ENCODE measurements at places on chromosomes 1 and 21. TPM values are rescaled to one million over a fixed set of nuclear protein-coding genes. Genes with fewer than 3 reads are reported as not detected.

GRCh38 chr1:210144736-210145135 is 87.9 kb upstream of the SERTAD4 start:
- no peak for DNase-seq

DNA sequence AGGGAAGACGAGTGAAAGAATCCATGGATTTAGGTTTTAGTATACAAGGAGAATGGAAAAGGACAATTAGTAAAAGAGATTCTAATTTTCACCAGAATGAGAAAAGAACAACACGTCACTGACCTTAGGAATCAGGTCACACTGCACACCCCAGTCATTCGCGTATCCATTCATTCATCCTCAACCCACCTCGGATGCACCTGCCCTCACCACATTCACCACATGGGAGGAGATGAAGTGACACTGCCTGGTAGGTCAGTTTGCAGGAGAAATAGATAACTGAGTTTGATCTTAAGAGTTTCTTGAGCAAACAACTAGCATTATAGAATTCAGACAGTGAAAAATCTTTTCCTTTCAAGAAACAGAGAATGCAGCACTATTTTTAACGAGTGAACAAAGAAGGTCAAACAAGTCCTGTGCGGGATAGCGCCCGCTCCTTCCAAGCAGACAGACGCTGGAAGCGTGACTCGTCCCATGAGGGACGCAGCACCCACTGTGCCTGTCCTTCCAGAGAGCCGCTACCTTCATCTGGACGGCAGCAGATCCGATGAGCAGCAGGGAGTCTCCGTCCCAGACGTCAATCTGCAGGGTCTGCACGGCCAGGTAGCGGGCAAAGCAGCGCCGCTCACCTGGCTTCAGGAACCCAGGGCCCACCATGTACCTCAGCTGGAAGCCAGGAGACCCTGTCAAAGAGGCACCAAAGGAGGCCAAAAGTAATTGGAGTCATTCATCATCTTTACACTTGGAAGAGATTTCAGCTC is 101.7 kb downstream of the NPHP4 start:
- no peak for DNase-seq

DNA sequence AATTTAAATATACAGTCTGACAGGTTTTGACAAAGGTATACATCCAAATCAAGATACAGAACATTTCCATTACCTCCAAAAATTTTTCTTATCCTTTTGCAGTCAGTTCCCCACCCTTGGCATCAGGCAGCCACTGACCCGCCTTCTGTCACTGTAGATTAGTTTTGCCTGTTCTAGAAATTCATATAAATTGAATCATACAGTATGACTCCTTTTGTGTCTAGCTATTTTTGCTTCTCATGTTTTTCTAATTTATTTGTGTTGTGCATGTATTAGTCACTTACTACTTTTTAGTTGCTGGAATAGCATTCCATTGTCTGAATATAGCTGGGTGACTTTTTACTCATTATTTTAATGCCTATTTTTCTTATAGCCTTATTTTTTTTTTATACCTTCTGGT is 3.8 kb downstream of the UTP25 start:
- DNase-seq, result no peak

DNA sequence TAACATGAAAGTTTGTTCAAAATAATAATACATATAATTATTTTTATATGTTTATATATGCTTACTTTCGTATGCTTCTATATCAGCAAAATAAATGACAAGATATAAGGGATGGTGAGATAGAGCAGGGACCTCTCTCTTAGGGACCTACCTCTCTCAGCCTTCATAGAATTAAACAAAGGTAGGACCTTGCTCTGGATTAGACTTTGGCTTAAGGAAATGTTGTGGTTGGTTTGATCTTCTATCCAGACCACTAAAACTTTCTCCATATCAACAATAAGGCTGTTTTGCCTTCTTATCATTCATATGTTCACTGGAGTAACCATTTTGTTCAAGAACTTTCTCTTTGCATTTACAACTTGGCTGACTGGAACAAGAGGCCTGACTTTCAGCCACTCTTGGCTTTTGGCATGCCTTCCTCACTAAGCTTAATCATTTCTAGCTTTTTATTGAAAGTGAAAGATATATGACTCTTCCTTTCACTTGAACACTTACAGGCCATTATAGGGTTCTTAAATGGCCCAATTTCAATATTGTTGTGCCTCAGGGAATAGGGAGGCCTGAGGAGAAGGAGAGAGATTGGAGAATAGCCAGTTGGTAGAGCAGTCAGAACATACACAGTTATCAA is 14.4 kb downstream of the FRRS1 start:
- DNase-seq, result no peak

Gene OR2W3
- total RNA-seq, result not detected

Gene STK40
- 84.4 TPM for total RNA-seq

GRCh38 chr1:15035236-15035635 is 118.3 kb upstream of the TMEM51 start:
- no peak for DNase-seq

GRCh38 chr21:39004634-39005501 is 178.4 kb downstream of the PSMG1 start:
- DNase-seq, result peak; percentile 67

GRCh38 chr1:150575072-150575489 is 4.3 kb downstream of the MCL1 start:
- DNase-seq, result peak; percentile 51

GRCh38 chr1:212218911-212219310 is 66.3 kb upstream of the PPP2R5A start:
- no peak for DNase-seq

DNA sequence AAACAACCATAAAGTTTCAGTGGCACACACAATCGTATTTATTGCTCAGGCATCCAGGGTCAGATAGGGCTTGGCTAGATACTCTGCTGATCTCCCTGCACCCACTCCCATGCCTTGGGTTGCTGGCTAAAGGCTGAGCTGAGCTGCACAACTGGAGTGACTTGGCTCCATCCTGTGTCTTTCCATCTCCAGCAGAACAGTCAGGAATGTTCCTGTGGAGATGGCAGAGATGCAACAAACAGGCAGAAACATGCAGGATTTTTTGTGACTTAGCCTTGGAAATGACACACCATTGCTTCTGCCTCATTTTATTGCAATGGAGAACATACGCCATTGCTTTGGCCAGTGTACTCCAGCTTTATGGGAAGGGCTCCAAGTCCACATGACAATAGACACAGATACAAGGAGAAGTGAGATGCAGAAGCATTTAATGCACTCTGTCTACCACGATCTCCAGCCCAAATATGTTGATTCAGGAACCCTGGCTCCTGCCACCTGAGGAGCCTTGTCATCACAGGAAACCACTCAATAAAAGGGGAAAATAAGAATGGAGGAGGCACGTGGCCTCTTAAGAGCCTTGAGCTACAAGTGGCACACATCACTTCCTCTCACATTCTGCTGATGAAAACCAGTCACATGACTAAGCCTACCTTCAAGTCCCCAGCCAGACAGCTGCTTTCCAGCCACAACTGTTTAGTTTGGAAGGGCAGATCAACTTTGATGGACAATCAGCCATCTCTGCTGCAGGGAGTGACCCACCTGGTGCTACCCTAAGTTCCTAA is 10.1 kb upstream of the GUCA2B start:
- DNase-seq, result no peak

Gene MYOM3
- 332 TPM for total RNA-seq

DNA sequence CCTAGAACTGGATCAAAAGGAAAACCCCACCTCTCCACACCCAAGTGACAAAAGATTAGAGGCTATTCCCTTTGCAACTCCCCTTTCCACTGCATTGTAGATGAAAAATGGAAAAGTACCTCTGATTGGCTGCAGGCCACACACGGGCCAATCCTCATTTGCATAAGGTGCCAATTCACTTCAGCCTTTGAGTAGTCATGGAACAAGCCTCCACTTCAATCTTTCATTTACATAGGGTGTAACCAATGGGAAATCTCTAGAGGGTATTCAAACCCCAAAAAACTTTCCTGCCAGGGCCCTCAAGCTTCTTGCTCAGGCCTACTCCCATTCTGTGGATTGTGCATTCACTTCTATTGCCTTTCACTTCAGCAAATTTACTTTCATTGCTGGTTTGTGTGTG is 122.3 kb upstream of the KCND3 start:
- DNase-seq, result no peak

- no peak for DNase-seq
Observed at GRCh38 chr1:5519366-5520135, 472.7 kb downstream of the NPHP4 start.

GRCh38 chr1:91564888-91565701 is 64.4 kb downstream of the CDC7 start:
- no peak for DNase-seq

Gene HRNR
- total RNA-seq, result not detected

GRCh38 chr1:19000065-19000464 is 43.6 kb upstream of the IFFO2 start:
- DNase-seq, result no peak

- no peak for DNase-seq
Observed at GRCh38 chr1:6310116-6310848, 49.4 kb upstream of the GPR153 start.

Gene MYBPH
- 106 TPM for total RNA-seq

Gene SDE2
- 17.4 TPM for total RNA-seq

Gene NUF2
- total RNA-seq, result 0.37 TPM

- DNase-seq, result peak; percentile 71
Observed at GRCh38 chr1:155051777-155052398, 772 bp downstream of the ADAM15 start.

DNA sequence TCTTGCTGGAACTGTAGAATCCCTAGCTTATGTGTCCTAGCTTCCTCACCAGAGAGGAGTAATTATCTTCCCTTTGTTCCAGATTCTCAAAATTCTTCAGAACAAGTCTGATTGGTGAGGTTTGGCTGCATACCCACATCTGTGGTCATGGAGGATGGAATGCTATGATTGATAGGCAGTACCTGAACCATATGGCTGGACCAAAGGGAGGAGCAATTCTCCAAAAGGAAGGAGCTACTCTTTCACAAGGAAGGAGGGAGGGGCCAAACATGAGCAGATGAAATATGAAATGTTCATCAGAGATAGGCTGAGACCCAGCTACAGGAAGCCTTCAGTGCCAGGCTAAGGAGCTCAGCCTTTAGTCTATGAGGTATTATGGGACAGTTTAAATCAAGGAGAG is 5.0 kb upstream of the RNF19B start:
- DNase-seq, result no peak

- no peak for DNase-seq
Observed at GRCh38 chr1:205077934-205078311, 6.3 kb downstream of the TMEM81 start.

Gene OR2L8
- total RNA-seq, result not detected

DNA sequence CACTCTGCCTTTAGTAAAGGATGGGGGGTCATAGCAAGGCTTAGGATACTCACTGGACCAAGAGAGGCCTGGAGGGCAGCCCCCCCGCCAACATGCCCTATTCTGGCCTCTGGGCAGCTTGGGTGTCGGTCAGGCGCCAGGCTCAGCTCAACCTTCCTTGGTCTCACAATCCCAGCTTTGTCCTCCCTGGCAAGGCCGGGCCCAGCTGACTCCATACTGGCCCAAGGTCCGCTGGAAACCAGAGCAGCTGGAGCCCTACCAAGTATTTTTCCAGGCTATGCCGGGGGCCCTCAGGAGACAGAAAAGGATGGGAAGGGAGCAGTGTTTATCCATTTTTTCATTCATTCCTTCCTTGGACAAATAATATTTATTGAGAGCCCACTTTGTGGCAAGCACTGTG is 6.2 kb downstream of the FBXO2 start:
- no peak for DNase-seq

DNA sequence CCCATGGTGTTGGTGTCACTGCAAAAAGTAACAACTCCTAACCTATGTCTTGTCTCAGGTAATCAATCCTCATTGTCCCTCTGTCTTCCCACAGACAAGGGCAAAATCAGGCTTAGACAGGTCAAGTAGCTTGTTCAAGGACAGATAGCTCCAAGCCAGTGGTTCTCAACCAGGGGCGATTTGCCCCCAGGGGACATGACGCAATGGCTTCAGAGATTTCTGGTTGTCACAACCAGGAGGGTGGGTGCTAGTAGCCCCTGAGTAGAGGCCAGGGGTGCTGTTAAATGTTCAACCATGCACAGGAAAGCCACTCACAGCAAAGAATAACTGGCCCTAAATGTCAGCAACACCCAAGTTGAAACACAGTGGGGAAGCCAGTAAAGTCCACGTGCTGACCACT is 178.9 kb downstream of the RUNX1 start:
- no peak for DNase-seq

Gene SLX9
- 30.1 TPM for total RNA-seq

DNA sequence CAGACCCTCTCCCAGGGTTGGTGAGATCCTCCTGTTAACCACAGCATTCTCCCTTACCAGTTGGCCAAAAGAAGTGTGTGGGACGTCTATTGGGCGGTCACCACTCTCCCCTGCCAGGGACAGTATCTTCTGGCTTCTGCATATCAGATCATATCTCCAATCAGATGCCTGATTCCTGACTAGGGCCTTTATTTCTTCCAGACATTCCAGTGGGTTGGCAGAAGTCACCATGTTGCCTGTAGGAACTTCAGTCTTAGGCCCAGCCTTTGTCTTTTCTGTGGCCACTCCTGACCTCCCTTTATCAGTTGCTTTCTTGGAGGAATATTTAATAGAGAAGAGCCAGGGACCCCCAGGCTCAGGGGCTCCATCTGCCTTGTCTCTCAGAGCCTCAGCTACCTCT is 130.4 kb upstream of the F3 start:
- no peak for DNase-seq

DNA sequence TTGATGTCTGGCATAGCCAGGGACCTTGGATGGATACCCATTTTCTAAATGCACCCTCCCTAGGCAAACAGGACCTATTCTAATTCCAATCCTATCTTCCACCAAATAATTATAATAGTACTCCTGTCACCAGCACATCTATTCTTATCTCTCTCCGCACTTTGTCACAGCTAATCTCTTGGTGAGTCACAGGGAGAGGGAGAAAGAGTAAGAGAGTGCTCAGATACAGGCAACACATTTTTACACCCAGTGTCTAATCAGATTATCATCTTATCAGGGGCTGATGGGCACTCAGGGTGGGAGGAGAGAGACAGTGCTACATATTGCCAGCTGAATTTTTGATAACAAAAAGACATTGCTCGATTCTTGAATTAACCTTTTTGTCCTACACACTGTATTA is 275.0 kb upstream of the BEND5 start:
- no peak for DNase-seq

GRCh38 chr1:119055568-119055967 is 67.4 kb upstream of the TBX15 start:
- no peak for DNase-seq

DNA sequence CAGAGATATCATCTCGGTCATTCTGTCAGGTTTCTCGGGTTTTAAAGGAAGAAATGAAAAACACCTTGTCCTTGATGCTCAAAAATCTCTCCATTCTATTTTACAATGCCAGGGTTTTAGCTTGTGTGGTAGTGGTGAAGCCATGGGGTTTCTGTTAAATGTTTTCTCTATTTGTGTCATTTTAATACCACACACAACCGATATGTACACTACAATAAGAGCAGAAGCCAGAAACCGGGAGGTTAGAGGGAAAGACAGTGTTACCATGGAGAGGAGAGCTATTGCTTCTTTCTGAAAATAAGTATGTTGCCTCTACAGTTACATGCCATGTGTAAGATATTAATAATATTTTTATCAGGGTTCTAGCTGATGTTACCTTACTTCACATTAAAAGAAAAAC is 2.8 kb downstream of the SLC35D1 start:
- no peak for DNase-seq

GRCh38 chr1:44339731-44340130 is 15.3 kb downstream of the ERI3 start:
- no peak for DNase-seq

GRCh38 chr1:158493054-158493453 is 21.0 kb downstream of the OR10R2 start:
- no peak for DNase-seq

- no peak for DNase-seq
Observed at GRCh38 chr1:157996433-157996832, 3.0 kb downstream of the KIRREL1 start.

Gene PI4KB
- total RNA-seq, result 89.1 TPM

Gene NPR1
- 11.1 TPM for total RNA-seq

All from psoas muscle (tissue), 8 donors.